Stimulated activated CD8-positive, alpha-beta memory T cell treated with anti-CD3 and anti-CD28 coated beads, Interleukin-12 subunit alpha, Interleukin-12 subunit beta, amount 100 ng/mL, for 4 hours (primary cell): ENCODE measurements at places on chromosomes 2 and 18.
A peak's percentile ranks its signal among the peaks of the same experiment; 100 is the strongest.

DNA sequence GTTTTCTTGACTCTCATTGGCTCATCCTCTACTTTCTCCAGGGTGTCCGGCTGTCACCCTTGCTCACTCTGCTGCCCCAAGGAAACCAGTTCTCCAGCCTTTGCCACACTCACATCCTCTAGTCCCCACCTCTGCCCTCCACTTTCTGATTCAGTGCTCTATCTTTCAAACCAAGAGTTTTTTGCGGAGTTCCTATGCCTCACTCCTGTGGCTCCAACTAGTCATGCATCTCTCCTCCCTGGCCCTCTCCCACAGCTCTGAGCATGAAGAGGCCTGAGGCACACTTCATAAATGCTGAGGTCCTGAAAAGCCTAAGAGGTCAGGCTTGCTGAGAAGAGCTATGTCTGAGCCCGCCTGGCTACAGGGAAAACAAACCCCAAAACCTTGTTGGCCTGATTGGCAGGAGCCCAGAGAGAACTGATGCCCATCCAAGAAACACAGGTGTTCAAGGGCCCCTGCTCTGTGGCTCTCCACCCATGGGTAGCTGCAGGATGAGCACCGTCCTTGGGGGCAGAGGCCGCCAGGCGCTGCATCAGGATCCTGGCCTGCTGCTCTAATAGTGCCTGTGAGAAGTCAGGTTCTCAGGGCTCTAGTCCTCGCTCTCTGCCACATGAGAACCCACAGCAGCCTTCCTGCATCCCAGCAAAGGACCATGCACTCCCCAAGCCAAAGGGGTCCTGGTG is 42.1 kb downstream of the HS1BP3 start:
- no peak for DNase-seq

- no peak for DNase-seq
Observed at GRCh38 chr2:28643327-28643726, 108.3 kb upstream of the PPP1CB start.

DNA sequence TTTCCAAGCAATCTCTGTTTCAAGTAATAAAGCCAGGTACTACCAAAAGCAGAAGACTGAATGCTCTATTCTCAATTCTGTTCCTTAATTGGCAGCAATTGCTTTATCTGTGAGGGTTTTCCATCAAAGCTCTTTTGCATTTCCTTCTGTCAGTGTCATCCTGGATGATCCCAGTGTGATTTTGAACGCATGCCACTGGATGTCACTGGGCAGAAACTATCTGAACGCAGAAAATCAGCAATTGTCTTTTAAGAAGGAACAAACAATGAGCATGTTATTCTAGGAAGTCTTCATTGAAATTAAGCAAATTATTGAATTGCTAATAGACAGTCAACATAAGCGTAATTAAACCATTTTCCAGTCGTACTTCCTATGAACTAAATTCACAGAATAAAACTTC is 259.0 kb upstream of the REG3G start:
- no peak for DNase-seq

GRCh38 chr2:28926847-28927246 is 32.4 kb downstream of the WDR43 start:
- no peak for DNase-seq

DNA sequence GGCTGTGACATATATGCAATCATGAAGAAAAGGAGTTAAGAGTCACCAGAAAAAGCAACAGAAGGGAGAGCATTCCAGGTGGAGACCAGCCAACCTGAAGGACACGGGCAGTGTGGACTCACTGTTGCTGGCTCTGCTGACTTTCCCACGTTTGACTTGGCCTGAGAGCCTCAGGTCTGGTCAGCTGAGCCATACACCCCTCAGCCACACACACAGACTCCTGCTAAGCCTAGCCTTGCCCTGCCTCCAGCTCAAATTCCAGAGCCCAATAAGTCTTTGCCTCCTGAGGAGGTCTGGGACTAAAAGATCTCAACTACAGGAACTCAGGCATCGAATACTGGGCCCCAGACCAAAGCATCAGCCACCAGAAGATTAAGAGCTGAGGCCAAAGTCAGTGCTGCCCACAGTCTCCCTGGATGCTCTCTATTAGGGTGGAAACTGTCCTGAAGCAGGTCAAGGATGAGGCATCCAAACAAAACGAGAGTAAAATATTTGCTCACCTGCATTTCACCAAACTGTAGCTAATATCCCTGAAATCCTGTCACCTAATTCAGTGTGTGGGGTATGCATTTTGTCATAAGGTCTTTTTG is 23.3 kb downstream of the CACNB4 start:
- no peak for DNase-seq

- no peak for DNase-seq
Observed at GRCh38 chr2:39107156-39107555, 13.7 kb downstream of the SOS1 start.

- DNase-seq = no peak
Observed at GRCh38 chr2:196499686-196500085, 139.8 kb upstream of the CCDC150 start.

DNA sequence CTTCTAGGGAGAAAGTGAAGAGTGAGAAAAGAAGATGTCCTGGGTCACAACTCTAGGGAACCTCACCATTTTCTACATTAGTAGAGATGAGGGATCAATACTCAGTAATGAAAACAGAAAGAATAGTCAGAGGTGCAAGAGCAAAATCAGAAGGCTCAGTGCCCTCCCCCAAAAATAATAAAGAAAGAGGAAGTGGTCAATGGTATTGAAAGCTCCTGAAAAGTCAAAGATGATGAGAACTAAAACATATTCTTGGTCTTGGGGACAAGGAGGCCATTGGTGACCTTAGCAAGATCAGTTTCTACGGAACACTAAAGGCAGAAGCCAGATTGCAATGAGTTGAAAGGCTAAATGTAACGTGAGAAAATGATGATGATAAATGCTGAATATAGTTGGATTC is 24.5 kb upstream of the MYO1B start:
- DNase-seq = no peak

DNA sequence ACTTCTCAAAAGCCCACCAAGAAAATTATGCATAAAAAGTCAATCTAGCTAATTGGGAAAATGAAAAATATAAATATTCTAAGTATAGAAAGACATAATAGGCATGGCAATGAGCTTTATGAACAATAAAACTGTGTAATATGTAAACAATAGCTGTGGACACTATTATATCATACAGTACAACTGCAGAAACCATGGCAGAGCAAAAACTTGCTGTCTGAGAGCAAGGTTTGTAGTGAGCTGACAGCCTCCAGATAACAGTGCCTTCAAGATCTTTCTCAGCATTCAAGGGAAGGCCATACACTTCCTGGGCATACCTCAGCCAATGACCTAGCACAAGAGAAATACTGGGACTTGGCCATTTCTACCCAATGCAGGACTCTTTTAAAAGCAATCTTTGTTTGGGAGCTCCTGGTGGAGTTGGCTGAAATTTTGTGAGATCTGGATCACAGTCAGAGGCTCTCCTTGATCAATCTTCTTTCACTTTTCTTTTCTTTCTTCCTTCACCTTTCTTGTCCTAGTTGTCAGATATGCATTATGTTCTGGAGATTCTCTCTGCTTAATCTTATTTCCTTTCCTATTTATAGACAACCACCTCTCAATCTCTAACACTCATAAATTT is 427.2 kb upstream of the UBE2E3 start:
- no peak for DNase-seq

DNA sequence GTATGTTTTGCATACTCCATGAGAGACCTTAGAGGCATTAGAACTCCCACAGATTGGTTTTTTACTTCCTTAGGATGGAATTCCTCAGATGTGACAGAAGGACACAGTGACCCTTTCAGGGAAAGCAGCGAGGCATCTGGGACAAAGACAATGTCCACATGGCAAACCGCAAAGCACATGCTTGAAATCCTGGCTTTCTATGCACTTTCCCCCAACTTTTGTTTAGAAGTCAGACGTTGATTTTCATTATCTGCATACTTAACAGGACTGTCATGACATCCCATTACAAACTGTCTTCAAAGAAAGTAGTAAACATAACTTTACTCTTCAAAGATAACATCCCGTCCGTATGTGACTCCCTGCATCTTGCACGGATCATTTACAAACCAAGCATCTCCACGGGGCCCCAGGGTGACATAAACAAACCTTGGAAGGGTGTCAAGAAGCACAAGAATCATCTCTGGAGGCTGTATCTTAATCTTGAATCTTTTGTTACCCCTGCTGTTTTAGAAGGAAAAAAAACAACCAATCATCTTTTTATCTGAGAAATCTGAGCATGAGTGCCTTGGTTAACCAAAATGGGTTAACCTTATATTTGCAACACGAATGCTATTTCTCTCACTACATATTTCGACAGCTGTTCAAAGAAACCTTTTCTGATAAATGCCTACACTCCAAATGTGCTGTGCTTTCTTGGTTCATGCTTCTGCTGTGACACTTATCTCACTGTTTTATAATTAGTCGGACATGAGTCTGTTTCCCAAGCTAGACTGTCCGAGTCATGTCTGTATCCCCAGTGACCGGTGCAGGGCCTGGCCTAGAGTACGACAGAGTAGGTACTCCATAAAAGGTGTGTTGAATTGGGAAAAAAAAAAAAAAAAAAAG is 90.8 kb downstream of the CCBE1 start:
- no peak for DNase-seq

DNA sequence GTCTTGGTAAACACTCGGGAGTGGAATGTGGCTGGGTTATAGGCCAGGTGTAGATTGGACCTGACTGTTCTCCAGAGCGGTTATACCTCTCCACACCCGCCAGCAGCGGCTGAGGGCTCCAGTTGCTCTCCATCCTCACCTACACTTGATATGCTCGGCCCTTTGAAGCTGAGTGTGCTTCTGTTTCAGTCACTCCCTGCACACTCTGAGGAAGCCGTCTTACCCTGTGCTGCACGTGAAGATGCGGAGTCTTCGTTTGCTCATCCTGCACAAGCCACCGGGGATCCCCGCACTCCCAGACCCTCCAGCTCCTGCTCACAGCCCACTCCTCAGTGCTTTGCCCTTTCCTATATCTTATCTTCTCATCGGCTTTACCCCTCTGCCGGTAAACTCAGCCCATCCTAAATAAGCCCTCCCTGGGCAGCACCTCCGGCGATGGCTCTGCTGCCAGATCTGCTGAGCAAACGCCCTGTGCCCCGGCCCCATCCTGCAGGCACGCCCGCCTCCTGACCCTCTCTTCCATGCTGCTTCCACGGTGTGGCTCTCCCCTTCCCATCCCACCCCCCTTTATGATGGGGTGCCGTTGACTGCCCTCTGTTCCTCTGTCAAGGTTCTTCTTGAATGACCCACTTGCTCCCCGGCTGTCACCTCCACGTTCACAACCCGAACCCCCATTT is 47.3 kb upstream of the ODC1 start:
- DNase-seq = no peak

DNA sequence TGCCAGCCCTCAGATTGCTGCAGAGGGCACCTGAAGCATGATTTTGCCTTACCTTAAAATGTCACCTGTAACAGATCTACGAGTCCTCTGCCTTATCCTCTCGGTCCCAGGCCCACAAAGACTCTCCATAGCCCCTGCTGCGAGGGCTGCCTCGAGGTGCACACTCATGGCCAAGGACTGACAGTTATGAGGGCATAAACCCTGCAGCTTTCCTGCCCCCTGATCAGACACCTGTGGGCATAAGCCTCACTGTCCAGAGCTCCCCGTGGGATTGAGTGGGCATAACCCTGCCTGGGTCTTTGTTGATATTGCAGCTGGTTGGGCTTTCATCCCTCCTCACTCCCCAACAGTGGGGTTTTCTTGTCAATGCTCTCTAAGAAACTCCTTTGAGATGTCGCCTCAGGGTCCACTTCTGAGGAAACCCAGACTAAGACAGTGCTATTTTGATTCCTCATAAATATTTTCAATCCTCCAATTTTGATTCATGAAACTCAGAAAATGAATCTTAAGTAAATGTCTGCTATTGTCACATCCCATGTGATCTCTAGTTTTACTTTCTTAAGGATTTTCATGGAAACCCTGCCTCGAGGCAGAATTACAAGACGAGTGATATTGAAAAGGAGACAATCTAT is 108.5 kb upstream of the NCK2 start:
- no peak for DNase-seq

GRCh38 chr2:109261906-109262631 is 133.1 kb downstream of the SH3RF3 start:
- DNase-seq = no peak

DNA sequence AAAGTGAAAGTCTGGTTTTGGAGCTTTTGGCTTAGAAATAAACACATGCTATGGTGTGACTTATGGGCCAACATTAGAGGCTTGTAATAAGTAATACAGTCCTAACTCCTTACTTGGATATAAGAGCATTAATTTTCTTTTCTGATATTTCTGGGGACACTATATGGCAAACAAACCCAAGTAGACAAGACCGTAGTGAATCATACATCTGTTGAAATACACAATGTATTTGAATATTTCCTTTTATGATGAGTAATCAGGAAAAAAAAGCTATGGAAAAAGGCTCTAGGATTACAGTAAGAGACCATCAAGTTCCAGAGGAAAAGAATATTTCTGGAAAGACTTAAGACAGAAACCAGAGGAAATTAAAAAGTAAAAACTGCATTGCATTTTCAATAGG is 146.0 kb upstream of the CYP26B1 start:
- no peak for DNase-seq

- DNase-seq = no peak
Observed at GRCh38 chr2:39381653-39382052, 55.4 kb downstream of the MAP4K3 start.

- no peak for DNase-seq
Observed at GRCh38 chr18:37085362-37085761, 256.4 kb downstream of the KIAA1328 start.

GRCh38 chr2:6846967-6847681 is 18.6 kb downstream of the CMPK2 start:
- DNase-seq = no peak

GRCh38 chr18:45349019-45349418 is 266.3 kb upstream of the SLC14A2 start:
- no peak for DNase-seq

DNA sequence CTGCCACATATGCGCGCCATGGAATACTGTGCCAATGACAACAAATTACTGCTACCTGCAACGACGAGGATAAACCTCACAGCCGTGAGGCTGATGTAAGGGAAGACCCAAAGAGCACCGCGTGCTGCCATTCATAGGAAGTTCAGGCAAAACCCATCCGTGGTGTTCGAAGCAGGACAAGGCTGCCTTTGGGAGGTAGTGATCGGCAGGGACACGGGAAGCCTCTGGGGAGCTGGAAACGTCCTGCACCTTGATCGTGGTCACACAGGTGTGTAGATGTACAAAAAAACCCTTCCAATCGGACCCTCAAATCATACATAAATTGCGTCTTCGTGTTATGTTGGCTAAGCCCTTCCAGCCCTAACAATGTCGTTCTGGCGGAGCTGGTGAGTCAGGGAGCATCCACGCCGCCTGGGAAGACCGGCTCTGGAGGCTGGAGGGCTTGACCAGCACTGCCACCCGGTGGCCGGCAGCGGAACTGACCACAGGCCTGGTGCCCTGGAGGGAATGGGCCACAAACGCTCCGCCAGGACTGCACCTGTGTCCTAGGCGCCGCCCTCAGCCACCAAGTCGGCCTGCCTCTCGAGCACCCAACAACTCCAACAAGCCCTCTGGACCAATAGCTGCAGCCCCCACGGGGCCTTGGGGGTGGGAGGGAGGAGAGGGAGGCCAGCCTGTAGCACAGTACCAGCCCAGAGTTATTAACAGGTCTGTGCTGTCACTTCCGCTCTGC is 4.1 kb upstream of the NEURL3 start:
- peak; percentile 27 for DNase-seq
